Vagina (tissue), 2 donors: ENCODE measurements at places on chromosomes 5 and 9. TPM values are rescaled to one million over a fixed set of nuclear protein-coding genes. Genes with fewer than 3 reads are reported as not detected.

The SLC45A2 gene
- total RNA-seq: not detected

DNA sequence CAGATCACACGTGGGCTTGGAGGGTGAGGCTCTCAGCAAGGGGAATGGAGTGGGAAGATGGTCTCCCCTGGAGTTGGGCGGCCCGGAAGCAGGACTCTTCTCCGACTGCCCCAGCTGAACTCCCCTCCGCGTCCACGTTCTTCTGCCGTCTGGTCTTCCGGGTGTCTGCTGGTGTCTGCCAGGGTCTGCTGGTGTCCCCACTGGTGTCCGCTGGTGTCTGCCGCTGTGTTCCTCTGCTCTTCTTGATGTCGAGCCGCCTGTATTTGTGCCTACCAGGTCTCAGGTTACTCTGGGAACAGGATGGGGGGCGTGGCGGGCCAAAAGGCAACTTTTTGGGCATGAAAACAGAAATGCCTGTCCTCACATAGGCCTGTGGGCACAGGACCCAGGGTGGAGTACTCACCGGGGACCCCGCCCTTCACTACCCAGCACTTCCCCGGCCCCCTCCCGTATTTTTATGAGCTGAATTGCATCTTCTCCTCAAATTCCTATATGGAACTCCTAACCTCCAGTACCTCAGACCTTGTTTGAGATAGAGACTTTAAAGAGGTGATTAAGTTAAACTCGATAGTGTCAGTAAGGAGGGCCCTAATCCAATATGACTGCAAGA lies 675.4 kb downstream of the SEMA5A start:
- H3K4me3 ChIP-seq: no peak overlapping the region
- no peaks in the 10 kb centered on the region for H3K36me3 ChIP-seq
- H3K27me3 ChIP-seq: no peaks in the 10 kb centered on the region
- H3K4me1 ChIP-seq: no peaks in the 10 kb centered on the region

The C5orf58 gene
- total RNA-seq: not detected

DNA sequence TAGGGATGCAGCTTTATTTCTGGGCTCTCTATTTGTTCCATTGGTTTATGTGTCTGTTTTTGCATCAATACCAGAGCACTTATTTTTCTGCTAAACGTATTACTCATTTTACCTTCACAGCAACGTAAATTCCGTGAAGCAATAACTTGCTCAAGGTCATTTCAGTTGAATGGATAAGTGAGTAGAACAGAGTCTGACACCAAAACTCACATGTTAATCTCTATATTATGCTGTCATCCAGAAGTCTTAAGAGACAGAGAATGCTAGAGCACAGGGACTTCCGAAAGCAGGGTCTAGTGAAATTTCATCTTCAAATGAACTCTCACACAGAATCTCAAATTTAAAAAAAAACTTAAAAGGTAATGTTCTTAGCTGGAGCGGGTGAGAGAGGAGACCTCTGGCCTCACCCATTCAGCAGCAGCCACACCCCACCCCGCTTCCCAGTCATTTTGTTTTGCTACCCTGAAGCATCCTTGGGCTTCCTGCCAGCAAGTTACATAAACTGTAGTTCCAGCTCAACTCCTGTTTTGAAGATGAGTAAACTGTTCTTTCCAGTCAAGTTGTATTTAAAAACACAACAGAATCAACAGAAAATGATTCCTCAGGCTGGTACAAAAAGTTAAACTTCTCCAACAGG lies 69.3 kb downstream of the TRIM36 start:
- H3K27me3 ChIP-seq: no peaks in the 10 kb centered on the region
- no peak for DNase-seq
- no peak overlapping the region for H3K27ac ChIP-seq
- no peak overlapping the region for H3K4me3 ChIP-seq
- H3K36me3 ChIP-seq: no peaks in the 10 kb centered on the region
- no peaks in the 10 kb centered on the region for H3K4me1 ChIP-seq

GRCh38 chr9:107363516-107364152 lies 80.6 kb downstream of the RAD23B start:
- H3K4me3 ChIP-seq: no peak overlapping the region
- H3K36me3 ChIP-seq: no peaks in the 10 kb centered on the region
- no peak for DNase-seq
- H3K4me1 ChIP-seq: no peaks in the 10 kb centered on the region

DNA sequence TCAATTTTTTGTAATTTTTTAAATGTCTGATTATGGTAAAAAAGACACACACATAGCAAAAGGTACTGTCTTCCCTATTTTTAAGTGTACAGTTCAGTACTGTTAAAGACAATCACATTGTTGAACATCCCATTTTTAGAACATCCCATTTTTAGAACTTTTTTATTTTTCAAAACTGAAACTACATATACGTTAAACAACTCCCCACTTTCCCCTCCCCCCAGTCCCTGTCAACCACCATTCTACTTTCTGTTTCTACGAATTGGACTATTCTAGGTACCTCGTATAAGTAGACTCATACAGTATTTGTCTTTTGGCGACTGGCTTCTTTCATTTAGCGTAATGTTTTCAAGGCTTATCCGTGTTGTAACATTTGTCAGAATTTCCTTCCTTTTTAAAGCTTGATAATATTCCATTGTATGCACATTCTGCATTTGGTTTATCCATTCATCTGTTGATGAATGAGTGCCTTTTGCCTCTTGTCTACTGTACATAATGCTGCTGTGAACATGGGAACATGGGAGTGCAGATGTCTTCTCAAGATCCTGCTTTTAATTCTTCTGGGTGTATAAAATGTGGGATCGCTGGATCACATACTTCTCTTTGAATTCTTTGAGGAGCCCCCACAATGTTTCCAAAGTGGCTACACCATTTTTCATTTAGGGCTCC lies 154.0 kb downstream of the PIK3R1 start:
- no peak overlapping the region for H3K4me3 ChIP-seq
- no peaks in the 10 kb centered on the region for H3K36me3 ChIP-seq
- H3K27me3 ChIP-seq: no peaks in the 10 kb centered on the region
- no peak overlapping the region for H3K27ac ChIP-seq

GRCh38 chr5:31901807-31902530 lies 263.0 kb downstream of the PDZD2 start:
- no peaks in the 10 kb centered on the region for H3K36me3 ChIP-seq
- no peaks in the 10 kb centered on the region for H3K27me3 ChIP-seq
- no peak overlapping the region for H3K27ac ChIP-seq
- H3K4me3 ChIP-seq: no peak overlapping the region
- no peaks in the 10 kb centered on the region for H3K4me1 ChIP-seq

- H3K27ac ChIP-seq: no peak overlapping the region
- no peaks in the 10 kb centered on the region for H3K36me3 ChIP-seq
- no peak for DNase-seq
- no peak overlapping the region for H3K4me3 ChIP-seq
- peaks cover 18% of the 10 kb centered on the region for H3K4me1 ChIP-seq
- H3K27me3 ChIP-seq: no peaks in the 10 kb centered on the region
Measured at GRCh38 chr5:171574376-171574775, 154.9 kb downstream of the FGF18 start.

DNA sequence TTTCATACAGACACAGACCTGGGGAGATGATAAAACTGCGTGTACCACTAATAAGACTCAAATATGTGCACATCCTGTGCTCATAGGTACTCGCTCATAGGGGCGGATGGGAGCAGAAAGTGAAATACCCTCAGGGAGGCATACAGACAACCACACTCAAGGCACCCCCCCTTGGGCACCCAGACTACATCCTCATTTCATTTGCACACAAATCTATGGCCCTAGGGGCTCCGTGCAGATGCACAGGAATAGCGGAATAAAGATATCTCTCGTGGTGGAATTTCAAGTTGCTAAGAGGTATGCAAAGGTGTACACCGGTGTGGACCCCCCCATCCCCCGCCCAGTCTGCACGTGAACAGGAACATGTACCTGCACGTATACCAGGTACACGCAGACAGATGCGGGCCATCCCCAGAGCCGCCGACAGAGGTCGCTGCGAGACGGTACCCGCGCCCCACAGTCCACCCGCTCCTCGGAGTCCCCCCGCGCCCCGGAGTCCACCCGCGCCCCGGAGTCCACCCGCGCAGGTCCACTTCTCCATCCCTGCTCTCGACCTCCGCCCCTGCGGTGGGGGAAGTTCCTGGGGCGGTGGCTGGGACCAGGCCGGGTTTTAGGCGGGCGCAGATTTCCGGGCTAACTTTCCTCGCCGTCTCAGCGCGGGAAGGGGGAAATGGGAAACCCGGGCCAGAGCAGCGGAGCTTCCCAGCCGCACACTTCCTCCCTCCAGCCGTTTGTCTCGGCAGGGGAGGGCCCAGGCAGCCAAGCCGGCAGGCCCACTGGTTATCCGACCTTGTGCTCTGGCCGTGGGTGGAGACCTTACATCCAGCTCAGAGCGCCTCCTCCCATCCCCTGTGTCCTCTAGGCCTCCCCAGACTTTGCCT lies 1.0 kb upstream of the IL12B start:
- H3K4me1 ChIP-seq: peaks cover 10% of the 10 kb centered on the region
- H3K36me3 ChIP-seq: no peaks in the 10 kb centered on the region
- DNase-seq: no peak
- no peak overlapping the region for H3K27ac ChIP-seq
- no peaks in the 10 kb centered on the region for H3K27me3 ChIP-seq
- peak overlapping the region; percentile 41 for H3K4me3 ChIP-seq

The SH3RF2 gene
- total RNA-seq: 48.4 TPM

DNA sequence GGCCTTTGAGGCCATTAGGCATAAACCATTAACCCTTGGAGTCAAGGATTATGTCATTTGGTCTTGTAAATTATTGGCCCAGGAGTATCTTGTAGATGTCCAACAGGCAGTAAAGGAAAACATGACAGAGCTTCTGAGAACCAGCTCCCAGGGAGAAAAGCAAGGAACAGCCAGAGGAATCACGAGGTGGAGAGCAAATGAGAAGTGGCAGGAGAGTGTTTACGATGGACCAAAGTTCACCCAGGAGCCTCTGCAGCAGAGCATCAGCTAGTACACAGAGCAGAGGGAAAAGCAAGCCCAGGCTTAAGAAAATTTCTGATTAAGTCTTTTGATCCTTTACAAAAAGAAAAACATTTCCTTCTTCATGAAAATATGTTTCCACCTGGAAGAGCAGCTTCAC lies 206.2 kb downstream of the NDUFS4 start:
- H3K36me3 ChIP-seq: no peaks in the 10 kb centered on the region
- no peaks in the 10 kb centered on the region for H3K27me3 ChIP-seq
- no peak overlapping the region for H3K27ac ChIP-seq

The PCDHA6 gene
- 1.2 TPM for total RNA-seq

GRCh38 chr5:174030286-174030685 lies 15.2 kb upstream of the NSG2 start:
- H3K27ac ChIP-seq: no peak overlapping the region
- no peaks in the 10 kb centered on the region for H3K4me1 ChIP-seq
- no peak overlapping the region for H3K4me3 ChIP-seq
- no peak for DNase-seq

The C5orf52 gene
- total RNA-seq: not detected

The CTXN3 gene
- total RNA-seq: not detected

The SLC2A6 gene
- 3.7 TPM for total RNA-seq

- no peaks in the 10 kb centered on the region for H3K4me1 ChIP-seq
- no peaks in the 10 kb centered on the region for H3K36me3 ChIP-seq
- no peaks in the 10 kb centered on the region for H3K27me3 ChIP-seq
- H3K4me3 ChIP-seq: no peak overlapping the region
- no peak overlapping the region for H3K27ac ChIP-seq
Measured at GRCh38 chr5:166865206-166865605, 1426.2 kb upstream of the WWC1 start.

DNA sequence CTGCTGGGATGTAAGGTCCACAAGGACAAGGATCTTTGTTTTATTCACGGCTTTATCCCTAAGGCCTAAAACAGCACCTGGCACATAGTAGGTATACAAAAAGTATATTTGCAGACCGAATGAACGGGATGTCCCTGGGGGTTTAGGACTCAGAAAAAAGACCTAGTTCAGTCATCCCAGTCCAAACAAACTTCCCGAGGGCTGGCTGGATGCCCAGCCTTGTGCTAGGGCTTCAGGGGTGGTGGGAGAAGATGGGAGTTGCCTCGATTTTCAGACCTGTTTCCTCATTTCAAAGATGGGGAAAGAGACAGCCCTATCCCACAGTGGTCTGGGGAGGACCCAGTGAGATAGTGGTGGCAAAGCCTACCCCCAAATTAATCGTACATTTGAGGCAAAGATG lies 3.0 kb upstream of the PROB1 start:
- no peaks in the 10 kb centered on the region for H3K36me3 ChIP-seq
- DNase-seq: no peak
- peaks cover 26% of the 10 kb centered on the region for H3K4me1 ChIP-seq
- no peak overlapping the region for H3K27ac ChIP-seq
- no peak overlapping the region for H3K4me3 ChIP-seq
- peaks cover 5% of the 10 kb centered on the region for H3K27me3 ChIP-seq

GRCh38 chr5:66443462-66444130 lies 152.6 kb upstream of the MAST4 start:
- no peaks in the 10 kb centered on the region for H3K27me3 ChIP-seq
- no peaks in the 10 kb centered on the region for H3K36me3 ChIP-seq
- no peak overlapping the region for H3K4me3 ChIP-seq
- peaks cover 8% of the 10 kb centered on the region for H3K4me1 ChIP-seq

GRCh38 chr9:14616188-14616982 lies 76.8 kb downstream of the ZDHHC21 start:
- no peaks in the 10 kb centered on the region for H3K4me1 ChIP-seq
- no peaks in the 10 kb centered on the region for H3K27me3 ChIP-seq
- no peaks in the 10 kb centered on the region for H3K36me3 ChIP-seq

The CACNA1B gene
- total RNA-seq: 0.74 TPM

GRCh38 chr5:145989428-145989827 lies 53.0 kb downstream of the SH3RF2 start:
- no peaks in the 10 kb centered on the region for H3K27me3 ChIP-seq
- DNase-seq: no peak
- H3K27ac ChIP-seq: no peak overlapping the region
- H3K4me3 ChIP-seq: no peak overlapping the region

- no peak overlapping the region for H3K27ac ChIP-seq
- DNase-seq: no peak
- H3K27me3 ChIP-seq: no peaks in the 10 kb centered on the region
- no peak overlapping the region for H3K4me3 ChIP-seq
- no peaks in the 10 kb centered on the region for H3K36me3 ChIP-seq
Measured at GRCh38 chr5:147671365-147671764, 111.2 kb downstream of the JAKMIP2 start.

The TMEM174 gene
- not detected for total RNA-seq

- H3K27me3 ChIP-seq: no peaks in the 10 kb centered on the region
- no peaks in the 10 kb centered on the region for H3K36me3 ChIP-seq
- DNase-seq: no peak
- H3K4me1 ChIP-seq: no peaks in the 10 kb centered on the region
- H3K4me3 ChIP-seq: no peak overlapping the region
Measured at GRCh38 chr5:168315416-168316138, 24.1 kb downstream of the WWC1 start.

GRCh38 chr5:175544586-175544985 lies 66.2 kb downstream of the SFXN1 start:
- no peaks in the 10 kb centered on the region for H3K27me3 ChIP-seq
- no peaks in the 10 kb centered on the region for H3K4me1 ChIP-seq
- DNase-seq: no peak
- H3K27ac ChIP-seq: no peak overlapping the region
- H3K36me3 ChIP-seq: no peaks in the 10 kb centered on the region

DNA sequence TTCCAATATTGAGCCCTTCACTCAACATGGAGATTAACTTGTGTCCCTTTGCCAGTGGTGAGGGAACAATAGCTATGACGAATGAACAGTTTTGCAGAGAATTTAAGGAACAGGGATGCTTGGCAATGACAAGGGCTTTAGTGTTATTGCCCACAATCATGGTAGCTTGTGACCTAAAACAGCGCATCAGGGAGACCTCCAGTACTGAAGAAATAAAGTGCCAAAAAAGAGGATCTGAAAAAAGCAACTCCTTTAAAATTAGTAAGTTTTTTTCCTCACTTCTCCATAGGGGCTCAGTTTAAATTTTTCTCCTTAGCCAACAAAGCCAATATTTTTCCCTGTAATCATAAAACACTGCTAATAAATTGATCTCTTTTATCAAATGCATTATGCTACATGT lies 41.8 kb upstream of the PAM start:
- DNase-seq: no peak
- no peaks in the 10 kb centered on the region for H3K36me3 ChIP-seq
- no peaks in the 10 kb centered on the region for H3K4me1 ChIP-seq
- H3K4me3 ChIP-seq: no peak overlapping the region
- H3K27me3 ChIP-seq: no peaks in the 10 kb centered on the region

The NIPAL4 gene
- total RNA-seq: 12.0 TPM

The IFNA7 gene
- total RNA-seq: not detected
